RPMI7951 (cell line): ENCODE measurements at places on chromosomes 16 and 17. TPM values are rescaled to one million over a fixed set of nuclear protein-coding genes. Genes with fewer than 3 reads are reported as not detected.

Gene MT2A
- total RNA-seq = 715 and 768 TPM in 2 replicates

Gene ZPBP2
- total RNA-seq = not detected in 2 replicates

Gene ZNF287
- 4.7 and 5.2 TPM in 2 replicates for total RNA-seq

Gene KIF2B
- not detected in 2 replicates for total RNA-seq

Gene SOX8
- total RNA-seq = 0.10 TPM in 1 of 2 replicates, not detected in the other

Gene ARHGAP27
- total RNA-seq = 0.29 and 0.72 TPM in 2 replicates

Gene TBX6
- 0.10 and 0.48 TPM in 2 replicates for total RNA-seq

Gene HOXB9
- 2.3 and 4.1 TPM in 2 replicates for total RNA-seq

Gene CCDC78
- under 0.01 and 0.12 TPM in 2 replicates for total RNA-seq

Gene ST3GAL2
- total RNA-seq = 18.5 and 26.6 TPM in 2 replicates

Gene SCNN1G
- total RNA-seq = not detected in 2 replicates

Gene HID1
- total RNA-seq = 0.10 and 0.60 TPM in 2 replicates

DNA sequence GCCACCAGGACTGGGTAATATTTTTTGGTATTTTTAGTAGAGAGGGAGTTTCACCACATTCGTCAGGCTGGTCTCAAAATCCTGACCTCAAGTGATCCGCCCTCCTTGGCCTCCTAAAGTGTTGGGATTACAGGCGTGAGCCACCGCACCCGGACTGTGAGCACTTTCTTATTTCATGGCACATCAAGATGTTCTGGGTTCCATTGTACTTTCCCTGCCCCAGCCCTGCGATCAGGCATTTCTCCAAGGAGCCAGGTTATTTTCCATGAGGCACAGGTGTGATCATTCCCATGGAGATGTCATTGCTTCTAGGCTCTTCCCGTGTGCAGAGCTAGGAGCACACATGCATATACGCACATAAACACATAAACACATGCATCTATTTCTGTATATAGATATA lies 2.6 kb upstream of the ANKRD40CL start:
- no peak for DNase-seq

DNA sequence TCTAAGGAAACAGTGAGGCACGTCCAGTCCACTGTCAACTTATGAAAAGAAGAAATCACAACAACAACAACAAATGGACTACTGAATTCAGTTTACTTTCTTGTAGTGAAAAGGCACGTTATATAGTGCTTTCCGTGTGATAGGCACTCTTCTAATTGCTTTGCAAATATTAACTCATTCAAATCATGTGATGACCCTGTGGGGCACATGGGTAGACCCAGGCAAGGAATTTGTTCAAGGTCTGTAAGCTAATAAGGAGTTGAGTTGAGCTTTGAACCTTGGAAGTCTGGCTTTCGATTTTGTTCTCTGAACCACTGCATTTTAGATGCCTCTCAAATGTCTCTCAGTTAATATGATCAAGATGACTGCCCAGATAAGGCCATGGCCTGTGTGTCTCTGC lies 295.1 kb upstream of the RBFOX1 start:
- no peak for DNase-seq

DNA sequence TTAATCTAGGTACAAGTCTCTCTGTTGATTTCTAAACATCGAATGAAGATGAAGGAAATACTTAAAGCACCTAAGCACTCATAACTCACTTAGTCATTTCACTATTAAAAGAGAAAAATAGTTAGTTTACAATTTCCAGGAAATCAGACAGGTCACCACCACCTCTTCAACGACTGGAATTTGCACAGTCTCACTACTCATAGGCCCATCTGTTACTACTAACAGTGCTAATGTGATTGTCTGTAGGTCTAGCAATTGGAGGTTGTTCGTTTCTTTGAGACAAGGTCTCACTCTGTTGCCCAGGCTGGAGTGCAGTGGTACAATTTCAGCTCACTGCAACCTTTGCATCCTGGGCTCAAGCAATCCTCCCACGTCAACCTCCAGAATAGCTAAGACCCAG lies 444.6 kb downstream of the MAF start:
- no peak for DNase-seq

- no peak for DNase-seq
Observed at GRCh38 chr17:82200743-82201497, 11.7 kb downstream of the CCDC57 start.

GRCh38 chr17:28725166-28725659 lies 820 bp downstream of the TLCD1 start:
- peak; percentile 54 for DNase-seq

- no peak for DNase-seq
Observed at GRCh38 chr17:27327397-27327796, 33.5 kb downstream of the WSB1 start.

GRCh38 chr17:61947367-61948078 lies 19.7 kb upstream of the INTS2 start:
- no peak for DNase-seq

GRCh38 chr16:75109732-75110243 lies 6.8 kb downstream of the LDHD start:
- peak; percentile 16 for DNase-seq

DNA sequence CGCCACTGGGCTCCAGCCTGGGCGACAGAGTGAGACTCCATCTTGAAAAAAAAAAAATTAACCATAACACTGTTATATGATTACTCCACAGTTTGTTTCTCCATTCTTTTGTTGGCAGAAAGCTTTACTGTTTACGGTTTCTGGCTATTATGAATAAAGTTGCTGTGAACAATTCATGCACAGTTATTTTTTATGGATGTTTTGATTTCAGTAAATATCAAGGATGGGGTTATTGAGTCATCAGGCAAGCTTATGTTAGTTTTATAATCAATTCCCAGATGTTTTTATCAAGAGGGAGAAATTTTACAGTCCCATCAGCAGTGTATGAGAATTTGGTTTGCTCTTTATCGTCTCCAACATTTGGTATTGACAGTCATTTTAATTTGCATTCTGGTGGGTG lies 67.9 kb downstream of the TAOK1 start:
- DNase-seq = no peak

- peak; percentile 93 for DNase-seq
Observed at GRCh38 chr17:55726440-55726839, 3.8 kb upstream of the TMEM100 start.

DNA sequence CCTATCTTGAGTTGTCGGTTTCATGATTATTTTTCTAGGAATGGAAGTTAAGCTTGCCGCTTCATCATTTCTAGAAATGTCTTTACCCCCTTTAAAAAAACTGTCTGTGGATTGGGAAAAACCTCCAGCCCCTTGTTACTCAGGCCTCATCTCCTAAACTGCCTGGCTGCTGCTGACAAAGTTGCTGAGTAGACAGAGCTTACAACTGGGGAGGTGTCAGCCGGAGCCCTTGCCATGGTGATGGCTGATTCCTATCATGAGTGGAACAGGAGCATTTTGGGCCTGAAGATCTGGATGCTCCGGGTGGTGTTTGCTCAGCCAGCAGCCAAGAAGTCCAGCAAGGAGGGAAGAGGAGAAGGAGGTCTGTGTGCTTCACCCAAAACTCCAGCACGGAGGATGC lies 243.3 kb downstream of the ENGASE start:
- no peak for DNase-seq

DNA sequence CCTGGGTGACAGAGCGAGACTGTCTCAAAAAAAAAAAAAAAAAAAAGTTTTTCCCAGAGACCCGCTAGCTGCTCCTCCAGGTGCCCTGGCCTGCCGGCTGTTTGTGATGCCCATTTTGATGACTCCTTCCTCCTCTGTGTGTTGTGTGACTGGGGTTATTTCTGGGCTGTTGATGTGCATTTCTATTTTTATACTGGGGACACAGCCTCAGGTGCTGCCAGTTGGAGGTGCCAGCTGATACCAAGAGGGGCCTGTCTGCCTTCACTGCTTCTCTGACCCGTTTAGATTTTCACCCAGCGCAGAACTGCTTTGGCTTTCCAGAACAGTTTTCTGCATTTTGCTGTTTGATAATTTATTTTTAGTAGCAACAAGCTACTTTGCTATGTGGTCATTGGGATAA lies 6.7 kb downstream of the PLA2G15 start:
- no peak for DNase-seq

GRCh38 chr16:67883872-67884261 lies 818 bp upstream of the NRN1L start:
- peak; percentile 27 for DNase-seq

GRCh38 chr17:73585583-73585982 lies 58.7 kb downstream of the SDK2 start:
- no peak for DNase-seq

GRCh38 chr16:57012353-57012752 lies 23.0 kb downstream of the NLRC5 start:
- no peak for DNase-seq

- DNase-seq = peak; percentile 88
Observed at GRCh38 chr17:73770115-73770848, 126.0 kb upstream of the SDK2 start.

GRCh38 chr17:77716289-77716926 lies 242.1 kb upstream of the TNRC6C start:
- DNase-seq = no peak

- no peak for DNase-seq
Observed at GRCh38 chr17:79621151-79621943, 10.5 kb upstream of the RBFOX3 start.

- DNase-seq = no peak
Observed at GRCh38 chr17:17792551-17793377, 44.0 kb downstream of the SREBF1 start.

DNA sequence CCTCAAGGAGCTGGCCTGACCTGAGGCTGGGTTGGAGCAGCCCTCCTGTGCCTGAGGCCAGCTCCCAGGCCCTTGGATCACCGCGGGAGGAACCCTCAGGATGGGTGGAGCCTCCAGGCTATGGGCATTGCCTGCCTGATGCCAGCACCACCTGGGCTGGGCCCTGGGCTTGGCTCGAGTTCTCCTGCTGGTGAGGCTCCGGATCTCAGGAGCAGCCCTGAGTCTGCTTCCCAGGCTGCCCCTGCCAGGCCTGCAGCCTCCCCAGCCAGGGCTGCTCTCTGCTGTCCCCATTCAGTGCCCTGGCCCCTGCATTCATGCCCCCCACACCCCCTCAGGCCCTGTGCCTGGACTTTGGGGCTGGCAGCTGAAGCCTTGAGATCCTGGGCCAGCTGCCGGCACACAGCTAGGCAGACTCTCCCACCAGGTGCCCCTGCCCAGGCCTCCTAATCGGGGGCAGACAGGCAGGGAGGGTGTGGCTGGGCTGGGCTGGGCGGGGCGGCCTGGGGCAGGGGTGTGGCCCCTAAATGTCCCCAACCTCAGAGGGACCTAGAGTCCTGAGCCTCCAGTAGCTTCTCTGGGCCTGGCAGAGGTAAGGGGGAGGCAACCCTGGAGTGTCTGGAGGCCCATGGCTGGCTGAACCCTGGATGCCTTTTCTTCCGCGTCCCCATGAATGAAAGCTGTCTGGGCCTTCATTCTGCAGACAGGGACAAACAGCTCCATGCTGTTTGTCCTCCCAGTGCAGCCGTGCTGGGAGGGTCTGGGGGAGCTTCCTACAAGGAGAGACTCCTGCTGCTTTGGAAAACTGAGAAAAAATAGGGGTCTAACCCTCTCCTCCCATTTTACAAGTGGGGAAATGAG lies 1.1 kb upstream of the PIGQ start:
- no peak for DNase-seq

DNA sequence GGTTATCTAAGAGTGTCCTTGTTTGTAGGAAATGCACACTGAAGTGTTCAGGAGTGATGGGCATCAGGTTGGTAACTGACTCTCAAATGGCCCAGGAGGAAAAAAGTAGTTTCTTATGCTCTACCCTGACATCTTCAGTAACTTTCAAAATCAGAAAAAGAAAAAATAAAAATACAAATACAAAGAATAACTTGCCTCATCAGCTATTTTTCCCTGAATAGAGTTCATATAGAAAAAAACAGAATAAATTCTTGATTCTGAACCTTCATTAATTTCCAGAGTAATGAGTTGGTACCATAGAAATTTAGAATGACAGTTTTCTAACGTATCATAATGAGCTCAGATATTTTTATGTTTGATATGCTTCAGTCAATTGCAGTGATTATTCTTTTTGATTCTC lies 27.2 kb upstream of the HYDIN start:
- no peak for DNase-seq

GRCh38 chr16:19463468-19464315 lies 46.0 kb downstream of the TMC5 start:
- DNase-seq = peak; percentile 63

DNA sequence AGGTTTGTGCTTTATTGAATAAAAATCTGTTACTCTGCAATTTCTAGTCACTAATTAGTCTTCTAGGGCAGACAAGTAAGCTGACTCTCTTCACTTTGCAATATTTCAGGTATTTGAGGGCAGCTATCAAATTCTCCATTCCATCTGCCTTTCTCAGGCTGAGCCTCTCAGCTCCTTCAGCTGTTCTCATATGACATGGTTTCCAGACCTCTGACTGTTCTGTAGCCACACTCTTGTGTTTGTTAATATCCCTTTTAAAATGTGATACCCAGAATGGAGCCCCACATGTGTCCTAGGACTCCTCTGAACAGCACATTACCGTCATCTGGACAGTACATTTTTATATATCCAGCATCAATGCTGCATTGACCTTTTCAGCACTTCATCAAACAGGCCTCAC lies 46.1 kb upstream of the MTMR4 start:
- no peak for DNase-seq

DNA sequence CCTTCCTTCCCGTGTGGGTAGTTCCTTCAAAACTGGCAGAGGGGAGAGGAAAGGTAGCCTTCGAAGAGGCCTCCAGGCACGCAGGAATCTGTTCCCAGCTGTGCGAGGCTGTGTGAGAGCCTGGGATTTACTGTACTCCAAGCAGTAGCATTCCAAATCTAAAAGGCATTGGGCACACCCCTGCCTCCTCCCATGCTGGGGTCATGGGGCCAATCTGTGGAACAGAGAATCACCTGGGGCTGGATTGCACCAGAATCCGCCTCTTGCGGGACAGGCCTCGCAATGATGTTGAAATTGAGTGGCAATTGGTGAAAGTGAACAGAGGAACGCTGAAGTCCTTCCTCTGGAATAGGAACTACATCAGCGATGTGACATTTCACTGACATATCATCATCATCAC lies 72.5 kb upstream of the IRX3 start:
- DNase-seq = no peak

DNA sequence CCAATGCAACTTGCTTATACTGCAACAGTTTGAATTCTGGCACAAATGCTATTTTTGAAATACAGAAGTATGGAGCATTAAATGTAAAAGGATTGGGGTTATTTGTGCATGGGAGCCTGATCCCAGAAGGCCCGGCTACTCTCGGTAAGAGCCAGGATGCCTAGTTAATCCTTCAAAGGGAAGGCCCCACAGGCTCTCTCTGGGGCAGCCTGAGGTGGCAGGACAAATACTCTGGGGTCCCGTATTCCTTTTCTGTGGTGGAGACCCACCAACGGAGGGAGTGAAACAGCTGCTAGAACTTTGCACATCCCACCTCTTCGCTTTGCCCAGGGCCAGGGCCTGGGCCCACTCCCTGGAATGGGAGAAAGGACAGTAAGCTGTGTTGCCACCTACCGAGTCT lies 30.4 kb downstream of the ERN1 start:
- no peak for DNase-seq

- DNase-seq = no peak
Observed at GRCh38 chr17:42521666-42522262, 14.3 kb upstream of the NAGLU start.
